Stimulated activated CD8-positive, alpha-beta memory T cell treated with anti-CD3 and anti-CD28 coated beads, Interleukin-15, amount 100 ng/mL, for 1 hour (primary cell): ENCODE measurements at places on chromosomes 3 and 15.

GRCh38 chr3:155917781-155918180 lies 47.3 kb downstream of the GMPS start:
- no peak for DNase-seq

DNA sequence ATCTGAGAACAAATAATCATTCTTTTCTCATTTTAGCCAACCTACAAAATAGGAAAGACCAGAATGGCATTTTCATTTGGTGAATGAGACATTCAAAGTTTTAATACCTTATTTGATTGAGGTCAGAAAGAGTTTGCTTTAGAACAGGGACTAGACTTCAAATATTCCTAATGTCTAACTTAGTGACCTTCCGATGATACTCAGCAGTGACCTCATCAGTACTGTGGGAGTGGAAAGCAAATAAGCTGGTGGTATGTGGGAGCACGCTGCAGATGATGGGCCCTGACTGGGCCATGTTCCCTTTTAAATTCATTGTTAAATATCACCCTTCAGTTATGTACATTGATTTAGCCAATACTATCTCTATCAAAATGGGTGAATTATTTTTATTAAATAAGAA lies 223.3 kb downstream of the P3H2 start:
- DNase-seq: no peak

DNA sequence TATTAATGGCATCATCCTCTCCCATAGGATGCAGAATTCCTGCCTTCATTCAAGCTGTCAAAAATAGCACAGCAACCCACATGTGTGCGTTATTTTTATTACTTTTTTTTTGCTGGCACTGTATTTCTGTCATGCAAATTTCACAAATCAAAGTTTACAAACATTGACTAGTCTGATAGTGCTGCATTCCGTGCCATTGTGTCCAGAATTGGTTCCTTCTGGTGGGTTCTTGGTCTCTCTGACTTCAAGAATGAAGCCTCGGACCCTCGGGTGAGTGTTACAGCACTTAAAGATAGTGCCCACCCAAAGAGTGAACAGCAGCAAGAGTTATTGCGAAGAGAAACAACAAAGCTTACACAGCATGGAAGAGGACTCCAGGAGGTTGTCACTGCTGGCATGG lies 490.2 kb downstream of the GABRG3 start:
- no peak for DNase-seq

DNA sequence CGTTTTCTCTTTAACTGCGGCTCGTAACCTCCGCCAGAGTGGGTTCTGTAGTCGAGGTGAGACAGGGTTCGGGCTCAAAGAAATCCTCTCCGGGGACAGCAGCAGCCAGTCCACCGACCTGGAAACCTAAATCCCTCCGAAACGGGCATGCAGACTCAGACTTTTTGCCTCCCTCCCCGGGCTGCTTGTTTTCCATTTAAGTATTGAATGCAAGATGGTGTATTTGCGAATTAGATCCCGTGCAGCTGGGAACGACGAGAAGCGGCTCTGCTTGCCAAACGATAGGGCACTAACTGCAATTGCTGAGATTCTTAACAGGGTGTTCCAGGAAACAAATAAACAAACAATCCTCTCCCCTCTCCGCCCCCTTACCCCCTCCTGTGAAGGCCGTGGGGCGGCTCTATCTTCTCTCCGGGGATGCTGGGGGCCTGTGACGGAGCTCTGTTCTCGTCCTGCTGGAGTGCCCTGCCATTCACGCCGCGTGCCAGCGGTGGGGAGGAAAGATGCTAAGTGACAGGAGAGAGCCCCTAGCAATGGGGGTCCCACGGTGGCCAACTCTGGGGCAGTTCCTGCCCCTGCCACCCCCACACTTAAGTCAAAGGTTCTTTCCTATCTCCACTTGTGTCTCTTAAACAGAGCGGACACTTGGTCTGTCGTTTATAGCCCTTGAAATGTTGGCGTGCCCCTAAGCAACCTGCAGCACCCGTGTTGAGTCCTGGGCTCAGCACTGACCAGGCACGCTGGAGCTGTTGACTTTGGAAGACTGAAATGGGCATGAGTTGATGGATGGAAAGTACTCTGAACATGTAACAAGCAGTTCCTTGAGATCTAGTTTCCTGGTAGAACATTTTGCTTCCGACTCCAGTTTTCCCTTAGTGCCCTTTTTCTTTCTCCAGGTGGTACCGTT lies 1.3 kb upstream of the ETV5 start:
- no peak for DNase-seq

DNA sequence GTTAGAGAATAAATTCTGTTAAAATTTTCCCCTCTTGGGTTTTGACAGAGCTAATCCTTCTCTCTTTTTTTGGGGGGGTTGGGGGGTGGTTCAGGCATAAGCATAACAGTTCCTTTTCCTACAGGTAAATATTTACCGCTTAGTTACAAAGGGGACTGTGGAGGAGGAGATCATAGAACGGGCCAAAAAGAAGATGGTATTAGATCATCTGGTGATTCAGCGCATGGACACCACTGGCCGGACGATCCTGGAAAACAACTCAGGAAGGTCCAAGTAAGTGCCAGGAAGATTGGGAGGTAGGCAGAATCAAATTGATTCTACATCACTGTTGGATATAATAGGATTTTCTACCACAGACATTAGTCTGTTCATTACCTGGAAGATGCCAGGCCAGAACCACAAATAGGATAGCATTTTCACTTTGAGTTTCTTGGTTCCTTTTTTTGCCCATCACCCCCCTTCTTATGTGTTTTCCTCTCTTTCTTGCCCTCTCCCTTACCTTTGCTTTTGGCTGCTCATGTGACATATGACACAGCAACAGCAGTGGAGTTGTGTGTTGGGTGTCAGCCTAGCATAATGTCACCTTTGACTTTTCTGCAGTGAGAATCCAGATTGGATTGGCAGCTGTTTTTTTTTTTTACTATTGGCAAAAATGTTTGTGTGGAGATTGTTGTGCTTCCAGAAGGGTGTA lies 79.0 kb downstream of the CHD2 start:
- DNase-seq: no peak

DNA sequence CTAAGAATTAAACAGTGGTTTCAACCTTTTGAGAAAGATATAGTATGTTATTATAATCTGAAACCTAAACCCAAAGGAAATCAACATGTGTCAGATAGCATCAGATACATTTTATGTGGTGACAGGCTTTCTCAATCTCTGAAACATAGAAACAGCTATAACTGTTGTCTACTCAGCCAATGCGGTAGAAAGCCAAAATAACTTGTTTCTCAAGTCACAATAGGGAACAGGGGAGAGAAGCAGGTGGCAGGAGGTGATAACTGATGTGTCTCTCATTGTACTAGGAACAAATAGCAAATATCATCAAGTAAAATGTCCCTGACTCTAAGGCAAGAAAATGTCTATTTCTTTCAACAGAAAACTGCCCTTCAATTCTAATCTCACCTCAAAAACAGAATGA lies 38.6 kb downstream of the DENND6A start:
- DNase-seq: no peak

DNA sequence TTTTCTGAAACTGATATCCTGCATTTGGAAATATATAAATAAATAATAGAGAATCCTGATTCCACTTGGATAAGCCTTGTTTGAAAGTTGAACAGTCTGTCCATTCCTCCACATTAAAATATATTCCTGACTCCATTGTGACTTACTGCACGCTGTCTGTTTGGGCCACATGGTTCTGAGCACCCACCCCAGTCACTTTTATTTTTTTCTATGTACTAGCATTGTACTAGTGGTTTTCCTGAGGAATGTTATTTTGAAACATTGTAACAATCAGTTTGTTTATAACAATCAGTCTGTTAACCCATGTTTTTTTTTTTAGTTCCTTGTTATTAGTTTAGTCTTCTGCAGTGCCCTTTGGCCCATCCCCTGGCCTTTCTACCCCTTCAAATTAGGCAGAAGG lies 87.4 kb upstream of the CCNL1 start:
- no peak for DNase-seq

GRCh38 chr15:69562564-69562963 lies 109.9 kb downstream of the RPLP1 start:
- DNase-seq: no peak

GRCh38 chr3:156620260-156620659 lies 54.1 kb upstream of the TIPARP start:
- DNase-seq: no peak

- no peak for DNase-seq
These were observed 277.6 kb upstream of the CFAP20DC start for GRCh38 chr3:59327376-59327808.

- no peak for DNase-seq
These were observed 122.4 kb downstream of the UBE2E2 start for GRCh38 chr3:23325466-23326065.

DNA sequence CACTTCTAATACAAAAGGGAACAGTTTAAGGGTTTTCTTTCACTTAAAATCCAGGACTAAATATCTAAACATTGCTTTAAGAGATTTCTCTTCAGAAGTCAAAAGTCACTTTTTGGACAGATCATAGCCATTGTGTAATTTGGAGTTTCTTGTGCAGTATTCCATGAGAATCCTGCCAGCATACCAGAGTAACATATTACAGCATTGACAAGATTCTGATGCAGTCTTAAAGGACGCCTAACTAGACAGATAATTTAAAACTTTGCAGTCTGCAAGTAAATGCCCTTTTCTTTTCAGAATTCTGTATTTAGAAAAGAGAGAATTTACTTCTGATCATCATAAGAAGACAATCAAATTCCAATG lies 17.5 kb upstream of the IGSF10 start:
- DNase-seq: no peak

DNA sequence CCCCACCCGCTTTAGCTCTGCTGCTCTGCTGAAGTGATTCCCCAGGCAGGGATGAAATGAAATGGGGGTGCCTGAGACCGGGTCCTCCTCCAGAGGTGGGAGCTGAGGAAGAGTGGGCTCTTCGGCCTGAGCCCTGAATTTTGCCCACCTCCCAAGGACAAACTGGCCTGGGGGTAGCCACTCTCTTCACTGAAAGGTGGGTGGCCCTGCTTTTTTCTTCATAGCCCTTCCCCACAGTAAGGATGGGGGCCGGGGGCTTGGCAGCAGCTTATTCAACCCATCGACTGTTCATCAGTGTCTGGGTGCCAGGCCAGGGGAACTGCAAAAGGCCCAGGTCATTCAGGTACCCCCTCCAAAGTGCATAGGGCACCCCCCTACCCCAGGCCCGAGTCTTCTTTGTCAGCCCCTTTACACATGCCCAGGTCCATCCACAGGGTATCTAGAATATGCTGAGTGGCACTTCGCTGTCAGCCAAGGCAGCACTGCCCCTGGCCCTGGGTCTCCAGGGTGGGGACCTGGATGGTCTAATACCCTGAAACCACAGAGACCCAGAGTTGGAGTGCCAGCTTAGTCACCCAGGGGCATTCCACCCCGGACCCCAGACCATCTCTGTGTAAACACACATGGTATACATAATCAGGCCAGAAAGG lies 7.9 kb downstream of the SCN5A start:
- DNase-seq: no peak

DNA sequence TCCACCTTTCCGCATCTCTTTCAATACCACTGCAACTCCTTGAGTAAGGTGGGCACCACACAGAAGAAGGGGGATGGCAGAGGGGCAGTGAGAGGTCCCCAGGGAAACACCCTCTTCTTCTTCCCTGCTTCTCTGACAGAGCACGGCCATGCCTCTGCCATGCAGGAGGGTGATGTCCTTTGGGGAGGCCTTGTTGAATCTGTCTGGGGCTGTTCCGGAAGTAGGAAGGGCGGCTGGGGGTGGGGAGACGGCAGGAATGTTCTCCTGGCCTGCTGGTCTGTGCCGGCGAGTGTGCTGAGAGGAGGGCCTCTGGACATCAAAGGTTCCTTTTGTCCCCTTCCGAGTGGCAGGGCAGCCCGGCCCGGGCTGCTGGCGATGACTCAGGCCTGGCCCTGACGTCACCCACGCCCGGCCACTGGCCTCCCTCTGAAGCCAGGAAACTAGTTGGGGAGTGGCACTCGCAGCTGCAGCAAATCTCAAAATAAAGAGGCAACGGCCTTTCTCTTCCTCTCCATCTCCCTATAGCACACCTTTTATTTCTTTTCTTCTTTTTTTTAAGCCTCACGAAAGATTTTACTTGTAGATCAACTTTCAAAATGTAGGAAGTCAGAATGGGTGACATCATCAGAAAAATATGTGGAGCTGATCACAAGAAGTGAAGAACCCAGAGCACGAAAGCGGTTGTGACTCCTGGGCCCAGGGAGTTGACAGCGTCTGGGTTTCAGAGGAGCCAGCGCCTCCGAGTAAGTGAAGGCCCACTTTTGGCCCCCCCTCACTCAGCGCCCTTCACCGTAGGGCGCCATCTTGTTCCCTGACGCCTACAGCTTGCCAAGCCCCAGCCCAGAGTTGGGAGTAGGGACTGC lies at the start of gene ZBTB38:
ZBTB38 (plus strand) TSS at position 443 of the 863 bp plus-strand sequence. CDS start 73,885 bp downstream, outside the sequence.
- no peak for DNase-seq

- no peak for DNase-seq
These were observed 14.7 kb upstream of the HDC start for GRCh38 chr15:50280271-50280670.

DNA sequence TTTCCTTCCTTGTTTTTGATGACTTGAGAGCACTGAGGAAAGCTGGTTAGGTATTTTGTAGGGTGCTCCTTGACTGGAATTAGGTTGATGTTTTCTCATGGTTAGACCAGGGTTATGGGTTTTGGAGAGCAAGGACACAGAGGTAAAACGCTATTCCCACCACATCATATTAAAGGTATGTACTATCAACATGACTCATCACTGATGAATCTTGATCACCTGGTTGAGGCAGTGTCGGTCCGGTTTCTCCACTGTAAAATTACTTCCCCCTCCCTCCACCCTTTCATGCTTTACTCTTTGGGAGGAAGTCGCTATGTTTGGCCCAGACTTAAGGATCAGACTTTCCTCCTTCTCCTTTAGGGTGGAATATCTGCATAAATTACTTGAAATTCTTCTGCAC lies 201.6 kb downstream of the EDEM1 start:
- no peak for DNase-seq

DNA sequence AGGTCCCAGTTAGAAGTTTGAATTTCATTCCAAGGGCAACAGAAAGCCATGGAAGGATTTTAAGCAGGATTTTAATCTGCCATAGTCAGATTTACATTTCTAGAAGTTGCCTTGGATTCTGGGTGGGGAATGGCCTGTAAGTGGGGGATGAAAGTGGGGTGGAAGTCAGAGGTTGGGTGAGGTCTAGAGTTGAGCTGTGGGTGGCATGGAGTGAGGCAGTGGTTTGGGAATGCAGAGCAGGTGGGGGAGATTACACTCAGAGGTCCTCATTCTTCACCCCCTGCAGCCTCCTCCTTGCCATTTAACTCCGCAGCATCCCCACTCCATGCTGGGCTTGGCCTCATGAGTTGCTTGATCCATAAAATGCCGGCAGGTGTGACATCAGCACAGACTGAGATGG lies 32.0 kb upstream of the CCDC174 start:
- no peak for DNase-seq

DNA sequence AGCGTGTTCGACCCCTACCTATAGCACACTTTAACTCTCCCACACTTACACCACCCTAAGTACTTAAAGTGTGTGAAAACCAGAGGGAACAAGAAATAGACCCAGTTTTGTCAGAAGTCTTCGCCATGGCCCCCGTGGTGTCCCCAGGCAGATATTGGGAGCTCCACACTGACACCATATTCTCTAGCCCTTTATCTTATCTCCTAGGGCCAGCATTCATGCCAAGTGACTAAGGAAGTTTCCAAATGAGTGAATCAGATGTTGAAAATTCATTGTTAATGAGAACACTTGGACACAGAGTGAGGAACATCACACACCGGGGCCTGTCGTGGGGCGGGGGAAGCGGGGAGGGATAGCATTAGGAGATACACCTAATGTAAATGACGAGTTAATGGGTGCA lies 31.8 kb downstream of the P3H2 start:
- DNase-seq: no peak

- no peak for DNase-seq
These were observed 34.4 kb downstream of the DET1 start for GRCh38 chr15:88512078-88512477.

GRCh38 chr15:86162641-86163040 lies 83.0 kb downstream of the AGBL1 start:
- DNase-seq: no peak
